Left colon (tissue), 2 donors: ENCODE measurements at places on chromosomes 5 and 9. TPM values are rescaled to one million over a fixed set of nuclear protein-coding genes. Genes with fewer than 3 reads are reported as not detected.
A peak's percentile ranks its signal among the peaks of the same experiment; 100 is the strongest.

The C5orf52 gene
- 3.9 TPM for total RNA-seq

The FLT4 gene
- 3.8 TPM for total RNA-seq

The RRAGA gene
- total RNA-seq = 60.1 TPM

The SSBP2 gene
- 25.7 TPM for total RNA-seq

The UBAP1 gene
- 34.3 TPM for total RNA-seq

- DNase-seq = no peak
Measured at GRCh38 chr9:116002181-116002580, 151.4 kb upstream of the PAPPA start.

DNA sequence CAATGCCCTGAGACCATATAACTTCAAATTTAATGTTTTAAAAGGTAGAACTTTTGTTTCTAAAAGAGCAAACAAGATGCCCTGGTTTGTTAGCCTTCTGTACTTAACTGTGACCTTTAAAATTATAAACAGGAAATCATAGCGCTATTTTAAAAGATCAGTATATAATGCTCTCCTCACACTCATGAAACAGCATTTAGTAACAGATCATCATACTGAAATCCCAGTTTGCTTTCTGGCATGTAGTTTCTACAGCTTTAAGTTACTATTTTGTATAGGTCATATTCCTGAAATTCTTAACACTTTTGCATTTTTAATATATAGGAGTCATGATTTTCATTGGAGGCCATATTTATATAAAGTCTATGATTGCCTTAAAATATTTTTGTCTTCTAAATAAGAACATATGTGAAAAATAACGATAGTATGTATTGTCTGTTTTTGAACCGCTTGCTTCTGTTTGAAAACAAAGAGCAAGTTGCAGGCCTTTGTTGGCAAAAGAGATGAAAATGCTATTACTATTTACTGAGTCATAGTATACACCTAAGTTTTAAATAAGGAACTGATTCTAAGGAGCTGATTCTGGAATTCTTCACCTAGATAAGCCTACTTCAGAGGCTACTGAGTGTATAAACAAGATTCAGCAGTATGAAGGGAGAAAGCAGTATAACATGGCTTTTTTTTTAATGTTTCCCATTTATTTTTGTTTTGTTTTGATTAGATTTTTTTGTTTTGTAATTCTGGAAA is 20.5 kb downstream of the SRFBP1 start:
- no peak for DNase-seq

GRCh38 chr5:154395407-154396106 is 50.2 kb upstream of the SAP30L start:
- peak; percentile 34 for DNase-seq

GRCh38 chr9:131441441-131441840 is 47.6 kb downstream of the PRRC2B start:
- no peak for DNase-seq

DNA sequence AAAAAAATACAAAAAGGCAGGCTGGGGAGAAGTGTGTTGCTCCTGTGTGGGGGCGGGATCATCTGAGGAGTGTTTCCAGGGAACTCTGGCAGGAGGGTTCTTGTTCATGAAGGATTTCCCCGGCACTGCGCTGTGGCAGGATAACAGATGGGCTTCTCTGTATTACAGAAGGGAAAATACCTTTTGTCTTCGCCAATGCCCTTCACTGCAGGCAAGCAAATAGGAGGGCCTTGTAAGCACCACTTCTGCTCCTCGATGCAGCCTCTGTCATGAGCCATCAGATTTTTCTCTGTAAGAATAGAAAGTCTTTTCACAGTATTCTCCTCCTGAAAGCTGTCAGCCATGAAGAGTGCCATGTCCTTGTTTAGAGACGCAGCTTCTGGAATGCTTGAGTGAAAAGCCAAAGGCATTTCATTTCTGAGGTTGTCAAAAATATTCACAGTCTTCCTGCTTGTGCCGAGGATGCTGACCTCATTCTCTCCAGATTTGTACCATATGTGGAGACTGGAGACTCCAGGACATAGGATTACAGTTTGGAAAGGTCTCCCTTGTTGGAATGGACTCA is 294.0 kb downstream of the YTHDC2 start:
- DNase-seq = no peak

GRCh38 chr5:40791715-40792139 is 6.4 kb downstream of the PRKAA1 start:
- no peak for DNase-seq

GRCh38 chr9:36187414-36187813 is 3.3 kb upstream of the CLTA start:
- DNase-seq = no peak

GRCh38 chr5:71652349-71652748 is 65.2 kb downstream of the MCCC2 start:
- DNase-seq = no peak

- no peak for DNase-seq
Measured at GRCh38 chr9:86754581-86755560, 192.4 kb downstream of the GAS1 start.

GRCh38 chr5:62569470-62569869 is 9.1 kb upstream of the LRRC70 start:
- DNase-seq = no peak
